ENCODE measurements at places on chromosomes 4 and X. TPM values are rescaled to one million over a fixed set of nuclear protein-coding genes. Genes with fewer than 3 reads are reported as not detected.

NWD2 gene
- not detected for total RNA-seq

PARM1 gene
- total RNA-seq, result under 0.01 TPM

RAB41 gene
- total RNA-seq, result not detected

TCEANC gene
- 1.4 TPM for total RNA-seq

S100P gene
- total RNA-seq, result not detected

HMGN5 gene
- 2.7 TPM for total RNA-seq

CCDC120 gene
- 1.1 TPM for total RNA-seq

VEGFD gene
- total RNA-seq, result 0.65 TPM

PIN4 gene
- 13.3 TPM for total RNA-seq

OTC gene
- total RNA-seq, result 0.07 TPM

IRAK1 gene
- total RNA-seq, result 72.7 TPM

RAB39B gene
- not detected for total RNA-seq

SCFD2 gene
- total RNA-seq, result 27.1 TPM

BEX5 gene
- not detected for total RNA-seq

REELD1 gene
- not detected for total RNA-seq

LNX1 gene
- 1.8 TPM for total RNA-seq

GLRA2 gene
- total RNA-seq, result not detected

FGG gene
- total RNA-seq, result not detected

SYTL4 gene
- 20.1 TPM for total RNA-seq

TMEM31 gene
- total RNA-seq, result not detected

DUSP21 gene
- not detected for total RNA-seq

MAGEA2 gene
- total RNA-seq, result not detected

MSL3 gene
- 79.4 TPM for total RNA-seq
